MCF 10A (cell line): ENCODE measurements at places on chromosomes 2 and 18. TPM values are rescaled to one million over a fixed set of nuclear protein-coding genes. Genes with fewer than 3 reads are reported as not detected.

MBP gene
- total RNA-seq, result 31.6 and 31.7 TPM in 2 replicates

AMER3 gene
- total RNA-seq, result not detected in 2 replicates

RESP18 gene
- not detected in 2 replicates for total RNA-seq

CTNNA2 gene
- total RNA-seq, result not detected in 2 replicates

GRCh38 chr18:76554547-76555222 lies 59.6 kb upstream of the ZNF516 start:
- H3K4me3 ChIP-seq, result no peak overlapping the region
- H3K27me3 ChIP-seq, result no peaks in the 10 kb centered on the region
- DNase-seq, result no peak
- peaks cover 27% of the 10 kb centered on the region for H3K4me1 ChIP-seq
- no peaks in the 10 kb centered on the region for H3K36me3 ChIP-seq

DNA sequence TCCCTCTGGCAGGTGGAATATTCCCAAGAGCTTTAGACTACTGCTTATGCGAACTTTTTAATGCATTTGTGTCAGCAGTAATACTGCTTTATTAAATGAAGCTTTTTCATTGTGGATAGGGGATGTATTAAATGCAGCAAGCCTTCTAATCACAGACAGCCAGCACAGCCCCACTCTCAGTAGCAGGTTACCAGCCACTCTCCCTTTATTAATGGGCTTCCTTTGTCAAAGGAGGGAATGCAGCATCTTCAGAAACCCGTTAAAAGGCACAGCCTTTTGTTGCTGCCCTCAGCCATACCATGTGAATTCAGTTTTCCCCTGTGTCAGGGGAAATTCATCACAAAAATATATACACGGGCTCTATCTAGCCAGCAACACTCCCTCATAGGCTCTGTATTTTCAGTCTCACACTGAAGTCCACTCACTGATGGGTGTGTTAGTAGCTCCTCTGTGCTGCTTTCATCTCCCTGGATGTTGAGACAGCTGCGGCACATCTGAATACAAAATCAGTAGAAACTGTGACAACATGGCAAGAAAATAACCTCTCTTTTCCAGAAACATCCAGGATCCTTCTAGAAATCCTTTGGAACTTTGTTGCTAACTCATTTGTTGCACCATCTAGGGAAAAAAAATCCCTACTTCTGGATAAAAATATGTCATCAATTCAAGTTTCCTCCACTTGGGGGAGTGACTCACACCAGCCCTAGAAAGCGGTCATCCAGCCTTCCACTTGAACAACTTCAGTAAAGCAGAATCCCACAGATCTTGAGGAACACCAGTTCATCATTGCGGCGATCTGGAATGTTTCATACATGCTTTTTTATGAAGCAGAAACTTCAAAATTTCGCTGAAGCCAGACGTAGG lies 48.4 kb downstream of the LRRTM1 start:
- no peak overlapping the region for H3K4me3 ChIP-seq
- H3K27me3 ChIP-seq, result no peaks in the 10 kb centered on the region
- no peak overlapping the region for H3K27ac ChIP-seq
- H3K4me1 ChIP-seq, result peaks cover 6% of the 10 kb centered on the region
- DNase-seq, result peak; percentile 52
